A549 treated with Mapracorat at 1 μM for 4 hours (cell line): ENCODE measurements at places on chromosomes 13 and 19. TPM values are rescaled to one million over a fixed set of nuclear protein-coding genes. Genes with fewer than 3 reads are reported as not detected.

Gene KLHL1
- total RNA-seq = not detected in 5 replicates

Gene TNFSF13B
- 0.07 to 0.39 TPM in 2 of 5 replicates, not detected in the others for total RNA-seq

Gene C2CD4C
- total RNA-seq = 0.30 to 0.73 TPM (median 0.51 TPM) in 5 replicates

Gene IGFL1
- total RNA-seq = 1.5 to 2.5 TPM (median 1.7 TPM) in 5 replicates

Gene SLC25A41
- 0.11 to 0.20 TPM (median 0.17 TPM) in 4 of 5 replicates, not detected in the other for total RNA-seq

Gene ITM2B
- 119 to 184 TPM (median 151 TPM) in 5 replicates for total RNA-seq

Gene NCAN
- 0.05 to 0.16 TPM (median 0.05 TPM) in 4 of 5 replicates, not detected in the other for total RNA-seq

Gene ADGRE1
- total RNA-seq = 4.2 to 5.9 TPM (median 4.7 TPM) in 5 replicates

Gene PBX4
- total RNA-seq = 1.3 to 2.2 TPM (median 1.7 TPM) in 5 replicates

Gene C19orf67
- total RNA-seq = not detected in 5 replicates

Gene DCLK1
- total RNA-seq = 0.96 to 1.2 TPM (median 1.0 TPM) in 5 replicates

Gene IL17D
- total RNA-seq = 0.95 to 1.4 TPM (median 1.3 TPM) in 5 replicates

Gene ZNF208
- not detected in 5 replicates for total RNA-seq

Gene ZNF541
- total RNA-seq = not detected in 5 replicates

Gene CPAMD8
- 0.08 to 0.13 TPM (median 0.13 TPM) in 3 of 5 replicates, not detected in the others for total RNA-seq

Gene VSTM2B
- not detected in 5 replicates for total RNA-seq

Gene CFAP97D2
- total RNA-seq = not detected in 5 replicates

Gene RCBTB1
- total RNA-seq = 7.2 to 9.5 TPM (median 8.7 TPM) in 5 replicates

Gene RNF113B
- not detected in 5 replicates for total RNA-seq

Gene SLC17A7
- 0.44 to 0.71 TPM (median 0.55 TPM) in 5 replicates for total RNA-seq

Gene OXGR1
- not detected in 5 replicates for total RNA-seq

Gene PALM3
- total RNA-seq = 1.8 to 2.8 TPM (median 2.1 TPM) in 5 replicates

Gene WDR62
- 19.3 to 30.3 TPM (median 26.1 TPM) in 5 replicates for total RNA-seq

Gene UPF1
- total RNA-seq = 32.6 to 42.3 TPM (median 41.1 TPM) in 5 replicates

Gene ZNF729
- total RNA-seq = not detected in 5 replicates

Gene PABPC3
- total RNA-seq = 0.14 to 0.25 TPM (median 0.18 TPM) in 5 replicates

Gene CACNG7
- 5.5 to 9.3 TPM (median 8.6 TPM) in 5 replicates for total RNA-seq

Gene CAMSAP3
- total RNA-seq = 4.0 to 6.3 TPM (median 5.3 TPM) in 5 replicates

Gene PRSS57
- 0.18 to 0.23 TPM in 2 of 5 replicates, not detected in the others for total RNA-seq

Gene SLAIN1
- total RNA-seq = 0.42 to 0.71 TPM (median 0.48 TPM) in 5 replicates

Gene CEACAM21
- not detected in 5 replicates for total RNA-seq

Gene PCP2
- not detected in 5 replicates for total RNA-seq

Gene ZNF71
- 9.8 to 12.9 TPM (median 11.6 TPM) in 5 replicates for total RNA-seq

Gene PEX11G
- 1.3 to 2.6 TPM (median 1.6 TPM) in 5 replicates for total RNA-seq

Gene FFAR1
- not detected in 5 replicates for total RNA-seq

Gene COL4A1
- 77.8 to 102 TPM (median 88.8 TPM) in 5 replicates for total RNA-seq

Gene HIPK4
- total RNA-seq = 0.17 to 0.38 TPM (median 0.26 TPM) in 5 replicates

Gene TEX26
- total RNA-seq = not detected in 5 replicates

Gene ASF1B
- total RNA-seq = 28.3 to 32.4 TPM (median 31.5 TPM) in 5 replicates

Gene LAIR1
- total RNA-seq = not detected in 5 replicates

Gene METTL21C
- total RNA-seq = not detected in 5 replicates

Gene KLC3
- total RNA-seq = 0.91 to 1.4 TPM (median 1.1 TPM) in 5 replicates

Gene ICAM4
- not detected in 5 replicates for total RNA-seq

Gene IZUMO2
- total RNA-seq = not detected in 5 replicates

Gene ZNF763
- not detected in 5 replicates for total RNA-seq

Gene DENND1C
- total RNA-seq = 0.22 to 0.33 TPM (median 0.24 TPM) in 5 replicates

Gene ALG11
- total RNA-seq = 6.4 to 8.5 TPM (median 7.8 TPM) in 5 replicates

Gene PROZ
- total RNA-seq = not detected in 5 replicates

Gene DAND5
- total RNA-seq = 0.09 to 0.12 TPM in 2 of 5 replicates, not detected in the others

Gene BABAM1
- 59.1 to 64.3 TPM (median 61.0 TPM) in 5 replicates for total RNA-seq

Gene CD209
- total RNA-seq = not detected in 5 replicates

Gene CCDC159
- total RNA-seq = 4.6 to 6.0 TPM (median 5.4 TPM) in 5 replicates

Gene FXYD5
- 196 to 227 TPM (median 204 TPM) in 5 replicates for total RNA-seq

Gene PRTN3
- 0.13 to 0.42 TPM (median 0.30 TPM) in 5 replicates for total RNA-seq

Gene NRTN
- total RNA-seq = 0.36 to 1.4 TPM (median 0.73 TPM) in 5 replicates

Gene IGSF23
- 0.19 to 0.66 TPM (median 0.43 TPM) in 5 replicates for total RNA-seq

Gene FGF22
- total RNA-seq = 0.28 to 0.77 TPM (median 0.72 TPM) in 5 replicates
